ENCODE measurements at places on chromosomes 5 and 9. TPM values are rescaled to one million over a fixed set of nuclear protein-coding genes. Genes with fewer than 3 reads are reported as not detected.

DNA sequence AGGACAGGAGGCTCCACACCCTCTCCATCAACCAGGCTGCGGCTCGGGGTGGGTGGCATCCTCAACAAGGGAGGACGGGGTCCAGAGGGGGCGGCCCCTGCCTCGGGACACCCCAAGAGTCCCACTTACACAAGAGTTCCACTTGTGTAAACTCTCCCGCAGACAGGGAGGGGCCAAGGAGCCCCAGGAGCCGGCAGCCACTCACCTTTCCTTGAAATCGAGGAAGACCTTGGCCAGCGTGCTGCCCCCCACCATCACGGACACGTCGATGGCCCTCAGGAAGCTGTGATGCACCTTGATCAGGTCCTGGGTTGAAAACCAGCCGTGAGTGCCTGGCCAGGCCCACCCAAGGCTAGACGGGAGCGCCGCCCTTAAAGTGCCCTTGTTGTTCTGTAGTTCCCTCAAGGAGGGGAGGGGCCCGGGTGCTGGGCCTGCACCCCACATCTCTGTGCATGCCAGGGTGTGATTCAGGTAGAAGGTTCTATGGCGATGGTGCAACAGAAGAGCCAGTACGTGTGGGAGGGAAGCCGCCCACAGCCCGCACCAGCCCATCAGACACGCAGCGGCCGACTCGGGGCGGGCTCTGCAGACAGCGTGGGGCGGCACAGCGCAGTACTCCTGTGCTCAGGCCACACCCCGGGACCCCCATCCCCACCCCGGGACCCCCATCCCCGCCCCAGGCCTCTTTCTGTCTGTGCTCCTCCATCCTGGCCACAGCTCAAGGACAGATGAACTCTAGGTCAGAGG, 67.9 kb upstream of the SARDH start:
- no peak for DNase-seq
- H3K27me3 ChIP-seq = no peaks in the 10 kb centered on the region
- no peaks in the 10 kb centered on the region for H3K36me3 ChIP-seq

DNA sequence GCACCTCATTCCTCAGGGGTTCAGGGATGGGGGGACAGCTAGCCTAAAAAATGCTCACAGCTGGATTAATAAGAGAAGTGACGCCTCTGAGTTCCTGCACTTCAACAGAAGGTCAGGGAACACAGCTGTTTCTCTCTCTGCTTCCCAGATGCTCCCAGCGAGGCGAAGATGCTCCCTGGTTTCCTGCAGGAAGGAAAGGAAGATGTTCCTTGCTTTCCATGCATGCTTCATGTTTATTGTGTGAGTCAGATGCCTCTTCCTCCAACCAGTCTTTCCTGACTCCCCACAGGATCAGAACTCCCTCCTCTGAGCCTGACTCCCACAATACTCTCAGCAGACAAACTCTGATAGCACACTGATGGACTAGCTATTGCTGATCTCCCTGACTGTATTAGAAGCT, 71.9 kb downstream of the MFAP3 start:
- no peaks in the 10 kb centered on the region for H3K4me1 ChIP-seq
- H3K27ac ChIP-seq = no peak overlapping the region
- H3K4me3 ChIP-seq = no peak overlapping the region
- no peaks in the 10 kb centered on the region for H3K27me3 ChIP-seq

GARIN3 gene
- total RNA-seq = not detected

DNA sequence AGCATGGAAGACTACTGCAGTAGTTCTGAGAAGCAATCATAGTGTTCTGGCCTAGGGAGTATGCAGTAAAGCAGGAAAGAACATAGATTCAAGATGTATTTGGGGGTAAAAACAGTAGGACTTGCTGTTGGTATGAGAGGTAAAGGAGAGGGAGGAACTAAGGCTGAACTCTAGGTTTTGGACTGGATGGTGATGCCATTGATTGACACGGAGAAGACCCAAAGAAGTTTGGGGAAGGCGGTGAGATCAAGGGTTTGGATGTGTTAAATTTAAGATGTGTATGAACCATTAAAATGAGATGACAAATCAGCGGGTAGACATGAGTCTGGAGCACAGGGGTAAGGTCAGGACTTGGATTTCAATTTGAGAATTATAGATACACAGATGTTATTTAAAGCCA, 2.0 kb upstream of the CDC37L1 start:
- H3K4me1 ChIP-seq = peaks cover 28% of the 10 kb centered on the region
- H3K27ac ChIP-seq = no peak overlapping the region
- H3K36me3 ChIP-seq = no peaks in the 10 kb centered on the region
- DNase-seq = no peak
- no peaks in the 10 kb centered on the region for H3K27me3 ChIP-seq

DNA sequence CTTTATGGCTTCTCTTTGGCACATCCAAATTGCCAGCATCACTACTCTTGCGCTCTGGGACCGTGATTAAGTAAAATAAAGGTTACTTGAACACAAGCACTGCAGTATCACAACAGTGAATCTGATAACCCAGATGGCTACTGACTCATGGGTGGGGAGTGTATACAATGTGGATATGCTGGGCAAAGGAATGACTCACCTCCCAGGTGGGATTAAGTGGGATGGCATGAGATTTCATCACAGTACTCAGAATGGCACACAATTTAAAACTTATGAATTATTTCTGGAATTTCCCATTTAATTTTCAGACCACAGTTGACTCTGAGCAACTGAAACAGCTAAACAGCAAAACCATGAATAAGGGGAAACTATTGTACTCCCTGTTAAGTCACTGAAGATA, 4.3 kb downstream of the GFM2 start:
- no peaks in the 10 kb centered on the region for H3K36me3 ChIP-seq
- no peak overlapping the region for H3K4me3 ChIP-seq
- H3K27me3 ChIP-seq = no peaks in the 10 kb centered on the region
- H3K27ac ChIP-seq = no peak overlapping the region
- DNase-seq = no peak

- H3K4me1 ChIP-seq = no peaks in the 10 kb centered on the region
- H3K27ac ChIP-seq = no peak overlapping the region
- H3K36me3 ChIP-seq = no peaks in the 10 kb centered on the region
- peaks cover 3% of the 10 kb centered on the region for H3K27me3 ChIP-seq
Measured at GRCh38 chr5:76709762-76710161, 6.2 kb upstream of the F2R start.

DNA sequence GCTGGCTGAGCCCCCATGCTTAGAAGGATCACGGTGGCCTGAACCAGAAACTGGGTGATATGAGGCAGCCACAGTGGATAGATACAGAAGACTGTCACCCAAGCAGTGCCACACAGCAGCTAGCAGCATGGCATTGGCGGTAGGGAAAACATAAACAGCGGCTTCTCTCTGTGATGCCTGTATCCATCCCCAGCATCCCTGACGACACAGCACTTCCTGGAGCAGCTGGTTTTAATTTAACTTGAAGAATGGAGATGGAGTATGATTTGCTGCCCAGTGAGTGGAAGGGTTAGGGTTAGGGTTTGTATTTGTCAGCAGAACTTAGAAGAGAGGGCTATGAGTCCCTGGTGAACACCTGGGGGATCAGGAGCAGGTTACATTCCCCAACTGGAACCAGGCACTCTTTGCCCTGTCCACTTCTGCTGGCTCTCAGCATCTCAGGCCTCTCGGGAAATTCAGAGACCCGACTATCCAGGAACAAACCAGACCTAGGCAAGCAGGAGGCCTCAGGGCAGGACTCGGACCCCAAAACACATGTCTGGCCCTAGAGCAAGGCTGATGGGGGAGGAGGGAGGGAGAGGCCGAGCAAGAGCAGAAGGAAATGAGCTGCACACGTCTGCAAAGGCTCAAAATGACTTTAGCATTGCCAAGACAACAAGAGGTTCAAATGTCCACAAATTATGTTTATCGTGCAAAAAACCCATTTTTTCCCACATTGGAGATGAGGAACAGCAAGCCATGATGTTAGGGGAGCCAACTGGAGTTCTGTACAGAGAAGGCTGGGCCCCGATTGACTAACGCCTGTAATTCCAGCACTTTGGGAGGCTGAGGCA, 6.5 kb upstream of the GGTA1 start:
- H3K27ac ChIP-seq = no peak overlapping the region
- peaks cover 7% of the 10 kb centered on the region for H3K27me3 ChIP-seq
- DNase-seq = no peak
- H3K4me3 ChIP-seq = no peak overlapping the region
- no peaks in the 10 kb centered on the region for H3K4me1 ChIP-seq

C9orf72 gene
- total RNA-seq = 21.0 TPM

- H3K27ac ChIP-seq = no peak overlapping the region
- H3K4me1 ChIP-seq = no peaks in the 10 kb centered on the region
- no peak for DNase-seq
- H3K4me3 ChIP-seq = no peak overlapping the region
- H3K36me3 ChIP-seq = no peaks in the 10 kb centered on the region
- no peaks in the 10 kb centered on the region for H3K27me3 ChIP-seq
Measured at GRCh38 chr9:38437193-38437823, 13.1 kb upstream of the IGFBPL1 start.

DNA sequence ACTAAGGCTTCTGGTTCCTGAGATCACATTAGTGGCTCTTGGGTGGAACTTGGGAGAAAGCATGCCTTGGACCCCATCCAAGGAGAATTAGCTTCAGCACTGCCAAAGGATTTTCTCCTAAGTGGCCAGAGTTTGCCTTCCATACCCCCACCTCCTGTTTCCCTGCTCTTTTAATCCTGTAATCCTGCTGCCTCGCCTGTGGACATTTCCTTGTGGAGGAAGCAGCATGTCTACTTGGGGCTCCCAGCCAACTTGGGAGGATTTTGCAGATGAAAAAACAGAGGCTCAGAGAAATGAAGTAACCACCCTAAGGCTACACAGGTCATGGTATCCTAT, 1.6 kb downstream of the ARSI start:
- H3K36me3 ChIP-seq = no peaks in the 10 kb centered on the region
- no peak overlapping the region for H3K4me3 ChIP-seq
- no peaks in the 10 kb centered on the region for H3K27me3 ChIP-seq
- H3K4me1 ChIP-seq = peaks cover 36% of the 10 kb centered on the region

GRCh38 chr9:35311891-35312639, 150.3 kb downstream of the UNC13B start:
- H3K4me1 ChIP-seq = no peaks in the 10 kb centered on the region
- DNase-seq = no peak
- H3K27ac ChIP-seq = no peak overlapping the region
- no peaks in the 10 kb centered on the region for H3K27me3 ChIP-seq
- H3K36me3 ChIP-seq = peaks cover 15% of the 10 kb centered on the region

DNA sequence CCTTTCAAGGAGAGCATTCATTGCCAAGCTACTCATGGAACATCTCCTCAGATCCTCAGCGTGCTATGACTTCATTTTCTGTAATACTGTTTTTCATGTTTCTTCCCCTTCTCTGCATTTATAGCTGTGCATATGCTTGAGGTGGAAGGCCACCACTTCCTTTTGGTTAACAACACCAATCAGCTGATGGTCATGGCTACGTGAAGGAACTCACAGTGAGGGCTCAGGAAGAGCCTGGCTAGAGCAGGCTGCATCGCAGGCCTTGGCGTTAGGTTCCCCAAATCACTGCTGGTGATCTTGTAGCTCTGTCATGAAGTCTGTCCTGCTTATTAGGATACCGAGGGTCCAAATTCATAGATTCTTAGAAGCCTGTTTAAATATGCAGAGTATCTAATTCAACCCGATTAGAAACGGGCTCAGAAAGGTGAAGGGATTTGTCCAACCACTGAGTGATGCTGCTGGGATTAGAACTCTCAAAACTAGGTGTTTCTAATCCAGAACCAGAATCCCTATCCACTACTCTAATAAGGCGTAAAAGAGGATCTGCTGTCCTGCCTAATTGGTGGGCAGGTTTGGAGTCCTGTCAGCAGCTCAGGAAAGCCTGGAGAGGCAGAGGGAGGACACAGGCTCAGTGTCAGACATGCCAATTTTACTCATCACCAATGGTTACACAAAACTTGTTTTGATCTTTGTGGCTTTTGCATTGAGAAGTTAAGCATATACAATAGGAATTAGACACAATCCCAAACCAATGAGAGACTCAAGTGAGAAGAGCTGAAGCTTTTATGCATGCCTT, 7.5 kb downstream of the SYK start:
- no peak overlapping the region for H3K27ac ChIP-seq
- no peak for DNase-seq
- H3K36me3 ChIP-seq = no peaks in the 10 kb centered on the region
- no peak overlapping the region for H3K4me3 ChIP-seq

ZCCHC10 gene
- total RNA-seq = 17.8 TPM

- no peak overlapping the region for H3K27ac ChIP-seq
- H3K27me3 ChIP-seq = no peaks in the 10 kb centered on the region
- peak; percentile 70 for DNase-seq
- H3K4me1 ChIP-seq = no peaks in the 10 kb centered on the region
- no peak overlapping the region for H3K4me3 ChIP-seq
Measured at GRCh38 chr5:35061211-35061770, 13.5 kb upstream of the AGXT2 start.

IL9 gene
- total RNA-seq = not detected

DNA sequence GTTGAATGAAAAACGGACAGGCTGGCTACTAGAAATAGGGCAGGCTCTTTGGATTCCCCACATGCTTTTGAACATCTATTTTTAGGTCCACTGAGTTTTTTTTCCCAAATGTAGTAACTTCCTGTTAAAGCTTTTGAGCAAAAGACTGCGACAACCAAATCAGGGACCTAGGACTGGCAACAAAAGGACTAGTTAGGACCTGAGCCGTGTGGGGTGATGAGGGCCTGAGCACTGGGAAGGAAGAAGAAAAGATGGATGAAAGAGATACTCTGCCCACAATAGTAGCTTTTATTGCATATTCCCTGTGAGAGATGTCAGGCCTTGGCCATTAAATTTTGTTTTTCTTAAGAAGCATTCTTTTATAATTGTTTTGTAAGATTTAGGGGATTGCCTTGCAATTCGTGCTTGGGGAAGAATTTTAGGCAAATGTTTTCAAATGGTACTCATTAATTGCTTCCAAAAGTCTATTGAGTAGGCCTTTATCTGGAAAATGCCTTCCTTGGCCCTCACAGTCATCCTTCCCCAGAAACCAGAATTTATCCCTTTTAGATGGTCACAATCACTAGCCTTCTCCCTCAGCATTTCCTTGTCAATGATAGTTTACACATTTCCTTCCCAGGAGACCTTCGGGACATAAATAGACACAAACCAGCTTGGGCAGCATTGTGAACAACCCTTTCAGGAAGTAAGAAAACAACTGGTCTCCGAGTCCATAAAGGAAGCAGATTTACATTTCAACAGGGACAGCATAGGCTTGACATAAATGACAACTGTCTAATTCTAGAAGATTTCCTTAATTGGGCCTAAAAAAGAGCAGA, 166.5 kb downstream of the RMI1 start:
- H3K27ac ChIP-seq = no peak overlapping the region
- H3K4me1 ChIP-seq = peaks cover 11% of the 10 kb centered on the region
- H3K36me3 ChIP-seq = no peaks in the 10 kb centered on the region
- no peaks in the 10 kb centered on the region for H3K27me3 ChIP-seq
- no peak overlapping the region for H3K4me3 ChIP-seq
- no peak for DNase-seq

DNA sequence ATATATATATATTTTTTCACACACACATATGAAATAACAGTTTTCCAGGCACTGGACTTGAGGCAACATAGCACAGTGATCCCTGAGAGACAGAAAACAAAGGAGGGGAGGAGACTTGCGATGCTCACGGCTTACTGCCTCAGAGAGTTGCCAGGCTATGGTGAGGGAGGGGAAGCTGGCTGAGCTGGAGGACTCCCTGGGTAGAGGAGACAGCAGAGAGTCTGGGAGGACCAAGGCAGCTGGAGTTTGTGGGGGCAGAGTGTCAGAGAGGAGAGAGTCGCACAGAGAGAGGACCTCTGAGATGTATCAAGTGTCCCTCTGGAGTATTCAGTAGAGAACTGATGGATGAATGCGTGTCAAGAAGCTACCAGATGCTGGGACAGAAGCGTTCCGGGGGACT, 23.1 kb upstream of the QSOX2 start:
- H3K27me3 ChIP-seq = no peaks in the 10 kb centered on the region
- DNase-seq = no peak
- H3K4me3 ChIP-seq = no peak overlapping the region
- H3K27ac ChIP-seq = no peak overlapping the region
- H3K36me3 ChIP-seq = no peaks in the 10 kb centered on the region
- peaks cover 15% of the 10 kb centered on the region for H3K4me1 ChIP-seq
